CD4-positive, alpha-beta T cell treated with Interleukin-4 for 1 hour (primary cell): ENCODE measurements at places on chromosomes 3 and 15.

- DNase-seq: no peak
These were observed 43.5 kb upstream of the PTX3 start for GRCh38 chr3:157393113-157393512.

GRCh38 chr3:66454464-66454859, 46.4 kb downstream of the LRIG1 start:
- DNase-seq: no peak

DNA sequence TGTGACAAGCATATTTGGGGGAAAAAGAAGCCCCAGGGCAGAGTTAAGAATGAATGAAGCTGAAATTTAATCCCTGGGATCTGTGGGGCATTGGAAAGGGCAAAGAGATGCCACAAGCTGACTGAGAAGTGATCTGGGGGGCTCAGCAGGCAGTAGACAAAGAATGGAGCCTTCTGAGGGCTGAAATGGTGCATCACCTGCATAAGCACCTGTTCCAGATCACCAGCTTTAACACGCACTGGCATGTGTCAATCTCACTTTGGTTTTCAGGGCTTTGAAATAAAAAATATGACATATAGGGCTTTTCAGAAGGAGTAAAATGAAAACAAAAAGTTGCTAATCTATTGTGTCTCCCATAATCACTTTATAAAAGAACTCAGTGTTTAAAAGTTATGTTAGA, 210.8 kb upstream of the ARHGEF26 start:
- no peak for DNase-seq

DNA sequence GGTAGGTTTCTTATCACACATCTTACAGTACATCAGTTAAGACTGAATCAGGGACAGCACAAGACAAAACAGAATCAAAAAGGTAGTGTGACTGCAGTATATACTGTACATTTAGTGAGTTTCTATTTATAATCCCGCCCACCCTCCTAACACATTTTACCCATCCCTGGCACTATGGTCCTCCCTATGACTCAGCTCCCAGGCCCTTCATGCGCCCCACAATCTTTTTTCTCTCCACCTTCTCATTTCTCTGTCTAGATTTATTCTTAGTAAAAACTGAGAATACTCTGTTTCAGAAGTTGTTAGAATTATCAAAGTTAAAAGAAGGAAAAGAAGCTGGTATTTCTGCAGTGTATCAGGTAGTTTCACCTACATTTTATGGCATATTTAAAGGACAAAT, 427.3 kb downstream of the CNTN4 start:
- no peak for DNase-seq

- no peak for DNase-seq
These were observed 222.2 kb downstream of the EPHB1 start for GRCh38 chr3:135017003-135017893.

DNA sequence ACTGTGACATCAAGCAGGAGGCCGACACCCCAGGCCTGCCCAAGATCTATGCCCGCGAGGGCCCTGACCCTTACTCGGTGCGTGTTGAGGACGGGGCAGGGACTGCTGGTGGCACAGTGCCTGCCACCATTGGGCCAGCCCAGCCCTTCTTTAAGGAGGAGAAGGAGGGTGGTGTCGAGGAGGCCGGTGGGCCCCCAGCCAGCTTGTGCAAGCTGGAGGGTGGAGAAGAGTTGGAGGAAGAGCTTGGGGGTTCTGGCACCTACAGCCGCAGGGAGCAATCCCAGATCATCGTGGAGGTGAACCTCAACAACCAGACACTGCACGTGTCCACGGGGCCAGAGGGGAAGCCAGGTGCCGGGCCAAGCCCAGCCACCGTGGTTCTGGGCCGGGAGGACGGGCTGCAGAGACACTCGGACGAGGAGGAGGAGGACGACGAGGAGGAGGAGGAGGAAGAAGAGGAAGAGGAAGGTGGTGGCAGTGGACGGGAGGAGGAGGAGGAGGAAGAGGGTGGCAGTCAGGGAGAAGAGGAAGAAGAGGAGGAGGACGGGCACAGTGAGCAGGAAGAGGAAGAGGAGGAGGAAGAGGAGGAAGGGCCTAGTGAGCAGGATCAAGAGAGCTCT, 5.4 kb downstream of the ZBTB47 start:
- no peak for DNase-seq

DNA sequence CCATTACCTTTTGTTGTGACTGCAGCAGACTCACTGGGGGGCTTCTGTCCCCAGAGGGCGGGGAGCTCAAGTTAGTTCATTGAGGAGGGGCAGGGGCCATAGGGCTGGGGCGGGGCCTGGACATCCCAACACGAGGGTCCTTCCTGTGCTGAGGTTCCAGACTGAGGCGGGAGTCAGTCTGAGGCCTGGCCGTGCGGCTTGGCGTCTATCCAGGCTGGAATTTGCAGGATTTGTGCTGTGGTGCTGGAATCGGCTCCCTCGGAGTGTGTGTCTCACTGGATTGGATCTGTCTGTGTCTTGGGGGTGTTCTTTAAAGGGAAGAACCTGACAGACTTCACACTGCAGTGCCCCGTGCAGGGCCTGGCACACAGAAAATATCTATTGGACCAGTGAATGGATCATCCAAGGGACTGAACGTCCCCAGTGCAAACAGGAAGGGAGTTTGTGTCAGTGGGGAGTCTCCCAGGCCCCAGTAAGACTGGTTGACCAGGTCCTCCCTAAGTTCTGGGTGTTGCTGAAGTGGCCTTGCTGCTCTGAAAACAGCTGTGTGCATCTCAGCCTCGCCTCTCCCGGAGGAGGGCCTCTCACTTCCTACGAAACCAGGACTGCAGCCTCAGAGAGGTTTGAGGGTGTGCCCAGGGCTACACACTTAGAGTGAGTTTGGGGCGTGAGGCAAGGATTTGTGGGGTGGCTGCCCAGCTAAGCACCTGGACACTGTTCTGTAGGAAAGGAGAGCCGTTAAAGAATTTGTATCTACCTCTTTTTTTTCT, 26.1 kb downstream of the GOLGA6L2 start:
- no peak for DNase-seq
